ENCODE measurements at places on chromosomes 7 and 10.

DNA sequence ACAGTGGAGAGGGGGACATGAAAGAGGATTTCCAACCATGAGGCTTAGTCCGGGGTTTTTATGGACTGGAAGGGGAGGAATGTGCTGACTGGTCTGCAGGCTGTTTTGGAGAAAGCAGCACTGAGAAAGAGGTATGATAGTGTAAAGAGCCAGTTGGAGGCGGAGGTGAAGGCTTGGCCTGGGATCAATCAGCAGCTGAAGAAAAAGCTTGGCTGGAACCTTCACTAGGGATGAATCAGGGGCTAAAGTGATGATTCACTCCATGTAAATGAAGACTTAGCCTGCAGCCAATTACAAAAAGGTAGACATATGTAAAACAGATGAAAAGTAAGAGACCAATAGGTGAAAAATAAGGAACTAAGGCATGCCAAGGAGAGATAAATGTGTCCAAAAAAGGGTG is 1382.6 kb downstream of the GATA3 start:
- DNase-seq, result no peak

GRCh38 chr7:2192831-2193534 is 39.8 kb downstream of the MAD1L1 start:
- DNase-seq, result no peak

GRCh38 chr10:555682-556350 is 133.7 kb downstream of the DIP2C start:
- no peak for DNase-seq

- no peak for DNase-seq
These were observed 252.5 kb downstream of the SLC25A13 start for GRCh38 chr7:96069401-96069800.

GRCh38 chr10:132706701-132707100 is 79.2 kb downstream of the NKX6-2 start:
- DNase-seq, result no peak

DNA sequence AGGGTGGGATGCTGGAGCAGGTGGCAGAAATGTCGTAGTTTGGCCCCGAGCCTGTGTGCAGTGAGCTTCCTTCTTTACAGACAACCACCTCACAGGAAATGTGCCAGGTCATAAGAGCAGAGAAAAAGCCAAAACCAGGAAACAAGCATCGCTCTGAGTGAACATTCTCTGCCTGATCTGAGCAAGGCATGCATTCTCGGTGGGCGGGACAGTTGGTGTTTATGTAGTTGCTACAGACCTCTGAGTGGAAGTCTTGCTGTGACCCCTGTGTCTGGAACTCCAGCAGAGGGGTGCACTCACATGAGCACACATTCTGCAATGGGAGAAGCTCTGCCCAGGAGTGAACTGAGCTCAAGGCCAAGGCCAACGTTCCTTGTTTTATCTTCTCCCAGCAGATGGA is 230.1 kb downstream of the TCERG1L start:
- no peak for DNase-seq

GRCh38 chr10:16292366-16292765 is 144.4 kb upstream of the PTER start:
- DNase-seq, result no peak

DNA sequence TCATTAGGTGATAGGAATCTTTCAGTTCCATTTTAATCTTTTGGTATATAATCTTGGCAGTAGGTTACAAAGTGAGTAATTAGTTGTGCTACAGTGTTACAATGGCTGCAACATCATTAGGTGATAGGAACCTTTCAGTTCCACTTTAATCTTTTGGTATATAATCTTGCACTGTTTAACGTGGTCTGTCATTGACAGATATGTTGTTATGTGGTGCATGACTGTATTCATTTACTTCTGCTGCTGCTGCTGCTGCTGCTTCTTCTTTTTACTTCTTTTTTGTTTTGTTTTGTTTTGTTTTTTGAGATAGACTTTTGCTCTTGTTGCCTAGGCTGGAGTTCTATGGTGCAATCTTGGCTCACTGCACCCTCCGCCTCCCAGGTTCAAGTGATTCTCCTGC is 28.6 kb downstream of the ST7 start:
- no peak for DNase-seq

DNA sequence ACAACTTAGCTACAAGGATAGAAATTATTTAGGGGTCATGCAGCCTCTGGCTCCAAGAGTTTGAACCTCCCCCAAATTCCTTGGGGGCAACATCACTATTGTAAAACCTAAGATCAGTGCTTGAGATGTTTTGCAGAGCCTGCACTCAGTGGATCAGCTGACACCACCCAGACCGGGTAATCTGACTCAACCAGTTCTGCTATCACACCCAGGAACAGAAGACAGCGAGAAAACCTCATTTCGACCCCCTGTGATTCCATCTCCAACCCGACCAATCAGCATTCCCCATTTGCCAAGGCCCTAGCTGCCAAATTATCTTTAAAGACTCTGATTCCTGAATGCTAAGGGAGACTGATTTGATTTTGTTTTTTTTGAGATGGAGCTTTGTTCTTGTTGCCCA is 5.2 kb downstream of the TACR2 start:
- no peak for DNase-seq

DNA sequence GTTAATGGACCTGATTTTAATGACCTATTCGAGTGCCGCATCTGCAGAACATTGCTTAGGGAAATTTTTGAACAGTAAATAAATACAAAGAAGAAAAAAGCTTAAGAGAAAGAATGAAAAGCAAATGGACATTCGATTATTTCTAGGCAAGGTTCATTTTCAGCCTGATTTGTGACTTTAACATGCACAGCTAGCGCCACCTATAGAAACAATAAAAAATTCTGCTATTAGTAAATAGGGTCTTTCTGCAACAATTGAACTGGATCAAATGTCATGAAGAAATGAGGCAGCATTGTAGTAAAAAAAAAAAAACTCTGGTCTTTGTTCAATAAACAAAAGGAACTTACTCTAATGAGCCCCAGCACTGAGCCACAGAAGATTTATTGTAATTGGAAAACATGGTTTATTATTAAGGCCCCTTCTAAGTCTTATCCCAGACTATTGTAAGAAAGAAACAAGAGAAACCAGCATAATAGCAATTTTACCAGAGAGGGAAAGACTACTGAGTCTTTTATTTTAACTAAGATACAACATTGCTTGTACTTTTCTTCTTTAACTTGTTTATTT is 41.4 kb upstream of the GHITM start:
- DNase-seq, result no peak

DNA sequence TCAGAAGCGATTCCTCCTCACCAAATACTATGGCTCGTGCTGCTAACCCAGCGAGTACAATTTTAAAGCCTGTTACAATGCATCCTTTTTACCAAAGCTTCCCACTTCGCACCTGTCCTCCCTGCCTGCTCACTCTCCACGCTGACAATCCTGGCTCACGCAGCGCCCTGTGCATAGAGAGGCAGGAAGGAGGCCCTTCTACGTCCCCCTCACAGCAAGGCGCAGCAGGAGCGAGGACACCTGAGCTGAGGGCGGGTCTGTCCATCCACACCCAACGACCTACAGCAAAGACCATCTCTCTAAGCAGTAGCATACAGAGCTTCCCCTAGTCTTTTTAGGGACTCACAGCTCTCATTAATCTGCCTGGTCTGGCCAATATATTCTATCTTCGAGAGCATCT is 46.0 kb downstream of the MKI67 start:
- no peak for DNase-seq

DNA sequence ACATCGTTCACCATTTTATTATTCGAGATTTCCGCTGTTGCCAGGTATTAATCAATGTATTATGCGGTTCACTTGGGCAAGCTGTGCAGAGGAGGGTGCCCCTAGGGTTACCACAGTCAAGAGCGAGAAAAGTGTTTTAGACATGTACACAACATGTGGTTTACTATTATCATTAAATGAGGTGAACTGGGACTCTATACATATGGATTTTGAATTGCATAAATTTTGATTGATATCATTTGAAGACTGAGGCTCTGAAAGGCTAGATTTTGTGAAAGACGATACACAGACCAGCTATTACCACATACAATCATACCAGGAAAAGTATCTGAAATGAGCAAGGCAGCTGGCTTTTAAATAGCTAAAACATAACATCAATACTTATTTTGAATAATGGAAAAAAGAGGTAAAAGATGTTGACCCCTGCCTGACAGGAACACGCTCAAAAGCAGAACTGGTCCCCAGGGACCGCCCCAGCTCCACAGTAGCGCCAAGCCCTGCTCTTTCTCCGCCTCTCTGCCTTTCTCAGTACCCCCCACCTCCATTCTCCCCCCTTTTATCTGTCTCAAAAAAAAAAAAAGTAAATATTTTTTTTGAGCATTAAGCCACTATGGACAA is 413.4 kb upstream of the MKI67 start:
- no peak for DNase-seq

DNA sequence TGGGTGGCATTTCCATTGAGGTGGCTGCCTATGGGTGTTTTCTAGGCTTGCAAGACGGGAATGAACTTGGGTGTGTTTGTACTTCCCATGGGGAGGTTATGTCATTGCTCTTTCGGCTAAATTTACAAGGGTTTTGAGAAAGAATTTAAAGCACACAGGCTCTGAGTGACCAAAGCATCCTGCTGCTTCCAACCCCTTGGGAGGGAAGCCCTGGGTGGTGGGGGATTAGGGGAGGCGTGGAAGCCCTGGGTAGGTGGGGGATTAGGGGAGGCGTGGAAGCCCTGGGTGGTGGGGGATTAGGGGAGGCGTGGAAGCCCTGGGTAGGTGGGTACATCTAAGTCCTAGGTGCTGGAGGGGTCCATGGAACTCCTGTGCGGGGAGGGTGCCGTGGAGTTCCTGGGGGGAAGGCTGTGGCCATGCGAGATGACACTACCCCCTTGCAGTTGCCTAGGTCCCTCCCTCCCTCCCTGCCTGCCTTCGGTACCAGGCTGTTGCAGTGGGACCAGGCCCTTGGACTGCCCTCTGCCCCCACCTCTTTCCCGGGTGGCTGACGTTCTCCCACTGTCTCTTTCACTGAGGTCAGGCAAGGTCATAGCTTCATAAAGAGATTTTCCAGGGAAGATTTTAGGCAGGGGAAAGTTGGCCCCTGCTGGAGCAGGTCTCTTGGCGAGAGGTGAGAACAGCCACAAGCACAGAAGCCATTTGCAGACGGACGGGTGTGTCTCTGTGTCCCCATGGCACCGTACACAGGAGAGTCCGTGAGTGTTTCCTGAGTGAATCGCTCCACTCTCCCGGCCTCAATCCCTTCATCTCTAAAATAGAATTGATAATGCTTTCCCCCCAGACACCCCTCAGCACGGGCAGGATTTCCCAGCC is 19.5 kb downstream of the PRF1 start:
- DNase-seq, result no peak

All from HFF-Myc (cell line).